NCI-H2081 treated with DMSO at 0.1 percent for 48 hours (cell line): ENCODE measurements at places on chromosomes 7 and 10.

DNA sequence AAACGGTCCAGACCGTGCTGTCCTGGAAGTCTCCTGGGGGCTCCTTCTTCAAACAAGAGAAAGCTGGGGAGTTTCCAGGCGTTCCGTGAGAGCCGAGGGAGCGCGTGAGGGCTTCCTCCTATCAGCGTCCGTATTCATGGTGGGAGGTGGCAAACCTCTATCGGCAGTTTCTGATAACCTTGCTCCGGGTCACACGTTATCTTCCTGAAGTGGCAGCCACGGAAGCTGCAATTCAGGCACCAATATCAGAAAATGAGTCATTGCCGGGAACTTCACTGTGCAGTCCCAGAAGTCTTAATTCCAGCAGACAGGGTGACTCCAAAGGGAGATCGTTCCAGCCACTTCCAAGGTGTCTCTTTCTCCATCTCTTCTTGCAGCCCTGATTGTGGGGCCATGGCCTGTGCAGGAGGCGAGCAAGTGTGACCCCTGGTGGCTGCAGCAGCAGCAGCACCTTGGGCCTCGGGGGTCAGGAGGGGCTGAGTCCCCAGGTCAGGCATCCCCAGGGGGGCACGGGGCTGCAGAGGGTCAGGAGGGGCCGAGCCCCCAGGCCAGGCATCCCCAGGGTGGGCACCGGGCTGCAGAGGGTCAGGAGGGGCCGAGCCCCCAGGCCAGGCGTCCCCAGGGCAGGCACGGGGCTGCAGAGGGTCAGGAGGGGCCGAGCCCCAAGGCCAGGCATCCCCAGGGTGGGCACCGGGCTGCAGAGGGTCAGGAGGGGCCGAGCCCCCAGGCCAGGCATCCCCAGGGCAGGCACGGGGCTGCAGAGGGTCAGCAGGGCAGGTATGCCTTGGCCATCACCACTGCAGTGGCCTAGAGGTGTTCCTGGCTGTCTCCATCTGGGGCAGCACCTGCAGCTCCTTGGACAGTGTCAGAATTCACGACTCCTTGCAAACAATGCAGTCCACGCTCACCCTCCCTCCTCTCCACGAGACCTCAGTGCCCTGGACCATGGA lies 538.7 kb downstream of the DNAJB6 start:
- no peak for DNase-seq

DNA sequence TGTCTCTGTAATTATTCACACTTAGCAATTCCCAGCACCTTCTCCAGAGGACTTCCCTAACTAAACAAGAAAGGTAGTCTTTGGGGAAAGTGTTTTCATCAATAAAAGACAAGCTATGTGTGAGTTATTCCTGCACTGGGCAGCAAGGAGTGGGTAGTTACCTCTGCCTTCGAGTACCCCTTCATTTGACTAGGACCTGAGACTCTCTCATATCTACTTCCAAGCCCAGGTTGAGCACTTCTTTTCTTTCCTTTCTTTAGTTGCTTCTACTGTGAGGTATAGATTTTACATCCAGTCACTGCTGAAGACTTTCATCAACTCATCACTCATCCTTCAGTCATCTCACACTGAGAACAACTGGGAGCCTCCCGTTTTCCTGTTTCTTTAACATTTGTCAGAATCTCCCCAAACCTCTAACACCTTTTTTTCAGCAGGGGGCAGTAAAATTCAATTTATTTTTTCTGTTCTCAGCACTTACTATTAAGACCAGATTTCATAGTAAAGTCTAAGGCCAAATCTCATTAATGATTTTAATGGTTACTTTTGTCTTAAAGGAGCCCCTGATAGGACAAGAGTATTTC lies 80.1 kb upstream of the PRSS1 start:
- no peak for DNase-seq

GRCh38 chr7:158270856-158271413 lies 316.7 kb downstream of the PTPRN2 start:
- no peak for DNase-seq

DNA sequence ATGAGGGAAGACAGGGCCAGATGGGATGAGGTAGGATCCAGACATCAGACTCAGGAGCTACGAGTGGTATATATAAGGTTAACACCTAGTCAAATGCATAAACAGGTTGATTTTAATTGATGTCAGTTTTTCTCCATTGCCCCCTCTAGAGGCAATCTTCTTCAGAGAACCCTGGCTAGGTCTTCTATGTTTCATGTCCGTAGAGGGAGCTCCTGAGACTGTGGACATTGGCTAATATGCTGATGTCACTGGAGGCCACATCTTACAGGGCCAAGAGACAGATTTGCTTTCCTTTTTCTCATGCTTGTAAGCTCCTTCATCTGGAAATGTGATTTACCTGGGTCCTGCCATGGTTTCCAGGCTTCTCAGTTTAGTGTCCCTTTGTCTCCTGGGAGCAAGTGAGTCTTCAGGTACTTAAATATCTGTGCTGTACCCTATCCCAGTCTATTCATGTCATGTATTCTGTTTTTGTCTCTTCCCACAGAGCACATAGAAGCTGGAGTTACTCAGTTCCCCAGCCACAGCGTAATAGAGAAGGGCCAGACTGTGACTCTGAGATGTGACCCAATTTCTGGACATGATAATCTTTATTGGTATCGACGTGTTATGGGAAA lies 161.6 kb upstream of the PRSS1 start:
- no peak for DNase-seq

DNA sequence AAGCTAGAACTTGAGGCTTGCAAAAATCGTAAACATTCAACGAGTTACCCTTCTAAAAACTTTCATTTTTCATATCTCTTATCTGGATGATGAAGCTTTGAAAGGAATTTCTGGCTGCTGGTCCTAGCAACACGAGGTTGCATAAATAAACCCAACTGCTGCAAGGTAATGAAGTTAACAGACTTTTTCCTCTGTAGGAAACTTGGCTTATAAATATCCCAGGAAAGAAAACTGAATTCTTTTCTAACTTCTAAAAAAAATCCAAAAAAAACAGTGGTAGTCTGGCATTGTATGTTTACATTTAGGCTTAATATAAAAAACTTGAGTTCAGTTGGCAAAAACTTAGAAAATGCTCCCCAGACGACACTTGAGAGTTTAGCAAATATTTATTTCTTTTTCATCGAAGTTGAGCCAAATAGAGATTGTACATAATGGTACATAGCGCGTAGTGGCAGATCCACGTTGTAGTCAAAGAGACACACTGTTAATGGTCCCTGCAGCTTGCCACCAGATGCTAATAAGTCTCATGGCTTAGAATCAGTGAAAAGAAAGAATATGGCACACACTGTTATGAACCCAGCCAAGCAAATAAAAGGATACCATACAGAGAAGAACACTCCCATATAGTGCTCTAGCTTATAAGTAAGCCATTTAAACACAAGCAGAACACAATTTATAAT lies 200.3 kb upstream of the PCLO start:
- DNase-seq, result no peak

GRCh38 chr10:33820531-33820930 lies 486.1 kb upstream of the NRP1 start:
- DNase-seq, result no peak
